ENCODE measurements at places on chromosomes 12 and 14. TPM values are rescaled to one million over a fixed set of nuclear protein-coding genes. Genes with fewer than 3 reads are reported as not detected.

The GPR65 gene
- not detected for total RNA-seq

The OR9K2 gene
- total RNA-seq = not detected

The PTPRB gene
- 92.9 TPM for total RNA-seq

The SPIC gene
- total RNA-seq = not detected

The TMEM119 gene
- total RNA-seq = 0.32 TPM

The BEGAIN gene
- 0.91 TPM for total RNA-seq

The SMIM41 gene
- total RNA-seq = not detected

The RIPK3 gene
- 5.5 TPM for total RNA-seq

The PLEKHD1 gene
- under 0.01 TPM for total RNA-seq

The LRRC10 gene
- not detected for total RNA-seq

The NRIP2 gene
- total RNA-seq = not detected

The BRMS1L gene
- total RNA-seq = 6.2 TPM

The C12orf54 gene
- not detected for total RNA-seq

The IL25 gene
- total RNA-seq = not detected

The FAM186B gene
- total RNA-seq = 0.32 TPM
